ENCODE measurements at places on chromosomes 7 and 10. TPM values are rescaled to one million over a fixed set of nuclear protein-coding genes. Genes with fewer than 3 reads are reported as not detected.

- no peak for DNase-seq
- peaks cover 3% of the 10 kb centered on the region for H3K4me1 ChIP-seq
- H3K36me3 ChIP-seq: no peaks in the 10 kb centered on the region
- H3K4me3 ChIP-seq: no peak overlapping the region
- peaks cover 22% of the 10 kb centered on the region for H3K27me3 ChIP-seq
- H3K27ac ChIP-seq: no peak overlapping the region
These were observed 10.5 kb upstream of the GRID1 start for GRCh38 chr10:86376852-86377796.

- H3K27me3 ChIP-seq: peaks cover 6% of the 10 kb centered on the region
- no peak overlapping the region for H3K27ac ChIP-seq
- peaks cover 9% of the 10 kb centered on the region for H3K4me1 ChIP-seq
- H3K4me3 ChIP-seq: no peak overlapping the region
- H3K36me3 ChIP-seq: no peaks in the 10 kb centered on the region
These were observed 37.3 kb downstream of the MICALL2 start for GRCh38 chr7:1421946-1422345.

- DNase-seq: no peak
- H3K4me1 ChIP-seq: no peaks in the 10 kb centered on the region
- no peaks in the 10 kb centered on the region for H3K36me3 ChIP-seq
- no peaks in the 10 kb centered on the region for H3K27me3 ChIP-seq
- no peak overlapping the region for H3K4me3 ChIP-seq
These were observed 6.9 kb downstream of the THNSL1 start for GRCh38 chr10:25023278-25023677.

- no peaks in the 10 kb centered on the region for H3K27me3 ChIP-seq
- peaks cover 13% of the 10 kb centered on the region for H3K4me1 ChIP-seq
- H3K4me3 ChIP-seq: no peak overlapping the region
- peak; percentile 79 for DNase-seq
These were observed 44.0 kb downstream of the LAMB1 start for GRCh38 chr7:107958764-107959526.

- H3K36me3 ChIP-seq: no peaks in the 10 kb centered on the region
- H3K4me1 ChIP-seq: no peaks in the 10 kb centered on the region
- H3K27ac ChIP-seq: no peak overlapping the region
- H3K27me3 ChIP-seq: no peaks in the 10 kb centered on the region
These were observed 117.0 kb upstream of the EGFR start for GRCh38 chr7:54901840-54902239.

GRCh38 chr10:8325024-8325980, 270.8 kb downstream of the GATA3 start:
- no peak overlapping the region for H3K4me3 ChIP-seq
- H3K27ac ChIP-seq: no peak overlapping the region
- H3K27me3 ChIP-seq: peaks cover 4% of the 10 kb centered on the region
- DNase-seq: no peak
- no peaks in the 10 kb centered on the region for H3K4me1 ChIP-seq
- no peaks in the 10 kb centered on the region for H3K36me3 ChIP-seq

DNA sequence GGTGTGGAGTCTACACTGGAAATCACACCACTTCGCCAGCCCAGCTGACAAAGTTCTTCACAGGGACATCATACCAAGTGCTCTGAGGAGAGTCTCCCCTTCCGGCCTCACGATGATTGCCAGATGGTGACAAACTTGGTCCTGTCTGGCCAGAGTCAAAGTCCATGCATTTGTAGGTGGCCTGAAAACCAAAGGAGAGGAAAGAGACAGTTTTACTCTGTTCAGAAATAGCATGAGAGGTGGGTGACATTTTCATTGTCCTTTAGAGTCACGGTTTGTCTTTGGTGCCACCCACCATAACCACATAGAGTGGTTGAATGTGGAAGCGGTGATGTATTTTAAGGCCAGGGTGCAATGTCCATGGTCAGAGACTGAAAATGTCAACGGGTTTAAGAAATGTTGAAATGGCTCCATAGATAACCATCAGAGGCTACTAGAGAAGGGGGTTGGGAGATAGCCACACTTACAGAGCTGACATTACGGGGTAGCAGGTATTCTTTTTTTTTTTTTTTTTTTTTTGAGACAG, 33.0 kb downstream of the BTBD16 start:
- DNase-seq: no peak
- H3K27ac ChIP-seq: no peak overlapping the region
- peaks cover 33% of the 10 kb centered on the region for H3K4me1 ChIP-seq
- no peak overlapping the region for H3K4me3 ChIP-seq
- no peaks in the 10 kb centered on the region for H3K36me3 ChIP-seq

GRCh38 chr10:113131613-113132261, 181.7 kb downstream of the TCF7L2 start:
- DNase-seq: peak; percentile 84
- no peaks in the 10 kb centered on the region for H3K36me3 ChIP-seq
- H3K27ac ChIP-seq: peak overlapping the region; percentile 23
- H3K4me3 ChIP-seq: no peak overlapping the region

DNA sequence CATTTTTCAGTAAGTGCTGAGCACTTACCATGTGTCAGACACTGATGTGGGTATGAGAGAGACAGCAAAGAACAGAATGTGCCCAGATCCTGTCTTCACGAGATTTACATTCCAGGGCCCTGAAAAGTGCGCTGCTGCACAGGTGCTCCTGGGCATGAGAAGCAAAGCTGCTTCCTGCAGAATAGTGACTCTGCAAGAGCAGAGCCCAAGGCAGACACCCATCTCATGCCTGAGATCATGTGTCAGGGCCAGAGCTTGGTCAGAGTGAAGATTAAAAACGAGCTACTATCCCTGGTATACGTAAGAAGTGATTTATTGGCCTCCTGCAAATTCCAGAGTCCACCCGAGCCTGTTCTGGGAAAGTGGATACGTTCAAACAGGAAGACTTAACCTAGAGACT, 824.4 kb downstream of the GRID1 start:
- DNase-seq: no peak
- no peak overlapping the region for H3K4me3 ChIP-seq
- no peaks in the 10 kb centered on the region for H3K4me1 ChIP-seq
- no peaks in the 10 kb centered on the region for H3K36me3 ChIP-seq
- no peak overlapping the region for H3K27ac ChIP-seq

- H3K4me1 ChIP-seq: no peaks in the 10 kb centered on the region
- no peak overlapping the region for H3K27ac ChIP-seq
- no peaks in the 10 kb centered on the region for H3K27me3 ChIP-seq
- H3K4me3 ChIP-seq: no peak overlapping the region
- DNase-seq: no peak
- no peaks in the 10 kb centered on the region for H3K36me3 ChIP-seq
These were observed 138.0 kb upstream of the FRMD4A start for GRCh38 chr10:14468726-14469125.

DNA sequence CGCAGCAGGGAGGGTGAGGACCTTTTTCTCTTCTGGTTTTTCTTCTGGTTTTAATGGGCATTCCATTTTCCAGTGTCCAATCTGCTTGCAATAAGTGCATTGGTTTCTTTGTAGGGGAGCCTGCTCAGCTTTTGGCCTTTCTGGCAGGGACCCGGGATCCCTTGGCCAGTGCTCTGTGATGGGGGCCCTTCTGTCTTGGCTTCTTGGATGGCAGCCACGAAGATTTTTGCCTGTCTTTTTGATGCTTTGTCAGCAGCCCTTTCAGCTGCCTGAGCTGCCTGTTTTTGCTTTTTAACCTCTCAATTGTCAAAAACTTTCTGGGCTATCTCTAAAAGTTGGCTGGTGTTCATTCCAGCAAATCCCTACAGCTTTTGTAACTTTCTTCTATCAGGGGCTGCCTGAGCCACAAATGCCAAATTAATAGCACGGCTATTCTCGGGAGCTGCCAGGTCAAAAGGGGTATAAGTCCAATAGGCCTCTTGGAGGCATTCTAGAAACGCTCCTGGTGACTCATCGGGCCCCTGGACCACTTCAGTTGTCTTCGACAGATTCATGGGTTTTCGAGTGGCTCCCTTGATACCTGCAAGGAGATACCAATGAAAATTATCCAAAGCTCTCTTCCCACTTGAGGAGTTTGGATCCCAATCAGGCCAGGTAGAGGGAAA, 179.9 kb upstream of the MBL2 start:
- no peaks in the 10 kb centered on the region for H3K4me1 ChIP-seq
- no peaks in the 10 kb centered on the region for H3K27me3 ChIP-seq
- DNase-seq: no peak
- no peaks in the 10 kb centered on the region for H3K36me3 ChIP-seq
- no peak overlapping the region for H3K27ac ChIP-seq

- no peaks in the 10 kb centered on the region for H3K36me3 ChIP-seq
- no peaks in the 10 kb centered on the region for H3K27me3 ChIP-seq
- H3K4me3 ChIP-seq: no peak overlapping the region
- no peak for DNase-seq
- H3K4me1 ChIP-seq: no peaks in the 10 kb centered on the region
These were observed 22.3 kb downstream of the AGK start for GRCh38 chr7:141573511-141573910.

- H3K4me1 ChIP-seq: no peaks in the 10 kb centered on the region
- no peak overlapping the region for H3K27ac ChIP-seq
- H3K4me3 ChIP-seq: no peak overlapping the region
- H3K27me3 ChIP-seq: no peaks in the 10 kb centered on the region
- no peaks in the 10 kb centered on the region for H3K36me3 ChIP-seq
These were observed 777.3 kb downstream of the CCSER2 start for GRCh38 chr10:85105614-85106255.

- DNase-seq: no peak
- no peaks in the 10 kb centered on the region for H3K36me3 ChIP-seq
- no peak overlapping the region for H3K4me3 ChIP-seq
- H3K27me3 ChIP-seq: no peaks in the 10 kb centered on the region
These were observed 21.3 kb upstream of the ELN start for GRCh38 chr7:74006451-74007241.

DNA sequence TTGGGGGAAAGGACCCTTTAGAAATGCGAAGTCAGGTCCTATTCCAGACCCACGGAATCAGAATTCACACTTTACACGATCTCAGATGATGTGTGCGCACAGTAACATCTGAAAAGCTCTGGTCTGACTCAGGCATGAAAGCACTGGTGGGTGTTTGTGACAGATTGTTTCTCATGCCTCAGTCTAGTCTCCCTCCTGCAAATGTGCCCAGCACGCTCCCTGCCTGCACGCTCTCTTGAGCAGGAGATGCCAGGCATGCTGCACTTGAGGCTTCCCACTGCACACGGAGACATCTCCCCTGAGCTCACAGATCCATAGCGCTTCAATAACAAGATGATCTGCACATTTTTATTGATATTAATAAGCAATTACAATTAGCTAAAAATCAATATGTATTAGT, 23.6 kb upstream of the ZNF37A start:
- no peaks in the 10 kb centered on the region for H3K36me3 ChIP-seq
- no peak overlapping the region for H3K4me3 ChIP-seq
- no peak for DNase-seq

GRCh38 chr7:111486472-111487142, 75.7 kb downstream of the IMMP2L start:
- DNase-seq: peak; percentile 38
- H3K4me1 ChIP-seq: no peaks in the 10 kb centered on the region
- no peak overlapping the region for H3K27ac ChIP-seq
- H3K4me3 ChIP-seq: no peak overlapping the region
- no peaks in the 10 kb centered on the region for H3K36me3 ChIP-seq
- H3K27me3 ChIP-seq: no peaks in the 10 kb centered on the region

DNA sequence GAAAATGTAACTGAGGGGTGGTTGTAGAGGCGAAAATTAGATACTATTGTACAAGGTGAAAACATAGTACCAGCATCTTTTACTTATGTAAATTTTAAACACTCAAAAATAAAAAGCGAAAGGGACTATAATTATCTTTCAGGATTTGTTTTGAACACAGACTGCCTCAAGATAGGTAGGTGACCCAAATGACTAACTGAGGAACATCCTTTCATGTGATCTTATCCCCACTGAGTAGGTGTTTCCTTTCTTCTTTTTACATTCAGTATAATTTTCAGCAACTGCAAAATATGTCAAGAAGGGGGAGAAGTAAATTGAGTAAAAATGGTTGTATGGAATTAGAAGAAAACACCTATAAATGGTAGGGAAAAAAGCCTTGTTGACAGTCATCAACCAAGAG, 236.7 kb downstream of the PHF14 start:
- H3K4me1 ChIP-seq: no peaks in the 10 kb centered on the region
- H3K27ac ChIP-seq: no peak overlapping the region
- H3K27me3 ChIP-seq: no peaks in the 10 kb centered on the region

DNA sequence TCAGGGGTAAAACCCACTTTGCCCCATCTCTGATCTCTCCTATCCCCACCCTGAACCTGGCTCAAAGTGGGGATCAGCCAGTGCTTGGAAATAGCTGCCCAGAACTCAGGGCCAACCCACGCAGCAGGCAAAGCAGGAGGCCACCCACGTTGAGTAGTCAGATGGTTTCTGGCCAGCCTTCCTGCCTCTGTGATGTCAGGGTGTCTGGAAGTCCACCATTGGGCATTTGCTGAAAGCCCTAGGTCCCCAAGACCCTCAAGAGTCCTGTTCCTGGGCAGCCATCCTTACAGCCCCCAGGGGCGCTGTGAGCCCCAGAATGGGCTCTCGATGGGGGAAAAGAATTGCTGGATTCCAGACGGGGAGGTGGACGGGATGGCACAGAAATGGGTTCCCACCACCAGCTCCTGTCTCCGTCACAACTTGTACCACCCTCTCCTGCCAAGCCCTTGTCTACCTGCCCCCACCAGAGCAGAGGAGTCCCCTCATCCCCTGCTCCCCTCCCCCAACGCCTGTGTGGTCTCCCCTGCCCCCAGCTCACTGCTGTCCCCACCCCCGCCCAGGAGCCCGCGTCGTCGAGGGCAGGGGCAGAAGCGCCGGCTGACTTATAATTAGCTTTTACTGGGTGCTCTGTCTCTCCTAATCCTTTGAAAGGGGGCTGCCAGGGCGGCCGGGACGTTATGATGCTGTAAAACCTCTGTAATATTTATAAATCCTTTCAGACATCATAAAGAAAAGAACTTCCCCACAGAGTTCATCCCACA, 3.9 kb downstream of the MYL10 start:
- peaks cover 2% of the 10 kb centered on the region for H3K27me3 ChIP-seq
- peak overlapping the region; percentile 17 for H3K4me3 ChIP-seq
- no peak overlapping the region for H3K27ac ChIP-seq
- peak; percentile 37 for DNase-seq
- no peaks in the 10 kb centered on the region for H3K36me3 ChIP-seq

DNA sequence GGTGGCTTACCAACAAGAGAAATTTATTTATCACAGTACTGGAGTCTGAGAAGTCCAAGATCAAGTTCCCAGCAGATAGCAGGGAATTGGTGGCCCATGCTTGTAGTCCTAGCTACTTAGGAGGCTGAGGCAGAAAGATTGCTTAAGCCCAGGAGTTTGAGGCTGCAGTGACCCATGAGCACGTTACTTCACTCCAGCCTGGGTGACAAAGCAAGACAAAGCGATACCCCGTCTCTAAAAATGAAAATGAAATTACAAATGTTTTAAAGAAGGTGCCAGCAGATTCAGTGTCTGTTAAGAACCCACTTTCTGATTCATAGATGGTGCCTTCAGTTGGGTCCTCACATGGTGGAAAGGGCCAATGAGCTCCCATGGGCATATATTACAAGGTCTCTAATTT, 20.6 kb upstream of the ARHGAP12 start:
- no peak overlapping the region for H3K27ac ChIP-seq
- H3K4me1 ChIP-seq: peaks cover 22% of the 10 kb centered on the region
- H3K27me3 ChIP-seq: no peaks in the 10 kb centered on the region
- H3K4me3 ChIP-seq: no peak overlapping the region

- H3K36me3 ChIP-seq: no peaks in the 10 kb centered on the region
- no peak overlapping the region for H3K27ac ChIP-seq
- H3K27me3 ChIP-seq: no peaks in the 10 kb centered on the region
- no peak overlapping the region for H3K4me3 ChIP-seq
These were observed 513.4 kb upstream of the GRM3 start for GRCh38 chr7:86130268-86130667.

The RARRES2 gene
- 19.4 TPM for total RNA-seq

The STYXL1 gene
- 45.3 TPM for total RNA-seq

The RASA4B gene
- total RNA-seq: 1.7 TPM

The SPDYE16 gene
- total RNA-seq: not detected

The ASB10 gene
- not detected for total RNA-seq

The SPDYE2 gene
- total RNA-seq: not detected

The PDZD7 gene
- total RNA-seq: 2.2 TPM

The AKR1D1 gene
- not detected for total RNA-seq

The UPK3BL2 gene
- 3.3 TPM for total RNA-seq

The GPR26 gene
- total RNA-seq: 0.09 TPM

The PNLIPRP3 gene
- total RNA-seq: not detected

The HTRA1 gene
- total RNA-seq: 34.9 TPM
